ENCODE measurements at places on chromosomes 3 and 15.

- DNase-seq: no peak
These were observed 109.3 kb downstream of the C3orf38 start for GRCh38 chr3:88259045-88259444.

- no peak for DNase-seq
These were observed 183.0 kb downstream of the SUCNR1 start for GRCh38 chr3:152056481-152056880.

DNA sequence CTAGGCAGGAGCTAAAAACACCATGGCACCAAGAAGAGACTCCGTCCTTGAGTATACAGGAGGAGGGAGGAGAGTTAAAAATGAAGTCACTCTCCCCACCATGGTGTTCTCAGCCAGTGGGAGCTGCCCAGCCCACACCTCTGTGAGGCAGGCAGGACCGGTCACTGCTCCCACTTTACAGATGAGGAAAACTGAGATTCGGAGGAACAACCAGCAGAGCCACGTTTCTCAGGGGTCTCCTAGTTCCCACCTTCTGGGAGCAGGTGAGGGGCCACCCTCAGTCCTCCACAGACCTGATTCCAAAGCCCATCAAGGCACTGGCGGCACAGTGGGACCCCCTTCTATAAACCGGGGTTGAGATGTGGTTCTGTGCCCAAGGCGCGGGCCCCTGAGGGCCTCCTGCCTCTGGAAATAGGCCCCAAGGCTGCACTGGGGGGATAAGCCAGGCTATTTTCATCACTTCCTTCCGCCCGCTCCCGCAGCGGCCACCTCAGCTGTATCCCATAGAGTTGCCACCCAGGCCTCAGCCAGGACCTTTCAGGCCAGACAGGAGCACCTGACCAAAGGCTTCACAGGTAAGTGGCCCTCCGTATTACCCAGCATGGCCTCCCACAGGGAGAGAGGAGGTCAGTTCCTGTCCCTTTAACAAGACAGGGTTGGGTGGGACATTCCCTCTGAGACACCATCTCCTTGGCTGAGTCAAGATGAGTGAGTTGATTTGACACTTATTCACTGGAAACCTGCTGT is at the start of gene GP9:
TSS of gene GP9 (plus strand) at position 504 of the 747 bp plus-strand sequence. CDS start 961 bp downstream, outside the sequence.
- no peak for DNase-seq

GRCh38 chr15:80931721-80932512 is 57.7 kb downstream of the MESD start:
- no peak for DNase-seq

- no peak for DNase-seq
These were observed 24.2 kb upstream of the CD96 start for GRCh38 chr3:111517801-111518200.
